ENCODE measurements at places on chromosomes 1 and 21. TPM values are rescaled to one million over a fixed set of nuclear protein-coding genes. Genes with fewer than 3 reads are reported as not detected.

DNA sequence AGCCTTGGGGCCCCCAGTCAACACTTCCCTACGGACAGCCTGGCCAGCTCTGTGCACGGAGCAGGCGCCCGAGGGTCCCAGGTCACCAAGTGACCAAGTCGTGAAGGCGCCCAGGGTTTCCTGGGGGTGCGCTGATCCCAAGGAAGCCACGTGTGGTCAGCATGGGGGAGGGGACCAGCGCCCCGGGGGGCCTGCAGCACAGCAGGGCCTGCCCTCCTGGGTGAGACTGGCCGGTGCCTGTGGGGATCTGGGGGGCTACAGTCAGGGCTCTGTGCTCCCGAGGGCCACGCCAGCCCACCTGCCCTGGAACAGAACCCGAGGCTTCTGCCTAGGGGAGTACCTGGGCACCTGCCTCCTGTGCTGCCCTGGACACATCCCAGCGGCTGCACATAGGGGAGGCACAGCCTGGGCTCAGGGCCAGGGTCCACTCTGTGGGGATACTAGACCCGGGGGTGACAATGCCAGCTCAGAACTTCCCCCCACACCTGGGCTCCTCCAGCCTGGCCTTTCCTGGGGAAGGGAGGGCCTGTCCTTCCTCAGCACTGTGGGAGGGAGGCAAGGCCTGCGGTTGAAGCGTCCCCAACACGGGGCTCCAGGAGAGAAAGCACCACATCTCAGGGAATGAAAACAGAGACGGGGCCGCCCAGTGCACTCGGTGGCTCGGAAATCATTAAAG, 6.2 kb upstream of the POFUT2 start:
- H3K27me3 ChIP-seq: no peaks in the 10 kb centered on the region
- no peaks in the 10 kb centered on the region for H3K36me3 ChIP-seq
- peaks cover 4% of the 10 kb centered on the region for H3K4me1 ChIP-seq
- no peak overlapping the region for H3K4me3 ChIP-seq

- no peaks in the 10 kb centered on the region for H3K36me3 ChIP-seq
- no peak overlapping the region for H3K4me3 ChIP-seq
Measured at GRCh38 chr1:22760455-22760854, 49.8 kb downstream of the EPHB2 start.

DNA sequence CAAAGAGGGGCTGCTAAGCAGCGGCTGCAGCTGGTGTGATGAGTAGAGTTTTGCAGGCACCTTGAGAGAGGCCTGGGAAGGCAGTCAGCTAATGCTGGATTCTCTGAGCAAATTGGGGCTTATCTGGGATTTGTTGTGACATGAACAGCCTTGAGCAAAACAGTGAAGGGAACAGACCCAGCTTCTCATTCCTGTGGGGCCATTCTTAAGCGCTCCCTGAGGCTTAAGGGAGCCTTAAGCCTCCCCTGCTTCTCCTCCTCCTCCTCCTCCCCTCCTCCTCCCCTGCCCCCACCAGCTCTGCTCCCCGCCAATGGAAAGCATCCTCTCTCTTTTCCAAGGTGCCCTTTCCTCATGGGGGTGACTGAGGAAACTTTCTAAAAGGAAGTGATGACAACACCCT, 21.3 kb downstream of the HMGCS2 start:
- H3K27me3 ChIP-seq: no peaks in the 10 kb centered on the region
- H3K36me3 ChIP-seq: no peaks in the 10 kb centered on the region
- no peaks in the 10 kb centered on the region for H3K4me1 ChIP-seq
- no peak overlapping the region for H3K27ac ChIP-seq
- no peak overlapping the region for H3K4me3 ChIP-seq

DNA sequence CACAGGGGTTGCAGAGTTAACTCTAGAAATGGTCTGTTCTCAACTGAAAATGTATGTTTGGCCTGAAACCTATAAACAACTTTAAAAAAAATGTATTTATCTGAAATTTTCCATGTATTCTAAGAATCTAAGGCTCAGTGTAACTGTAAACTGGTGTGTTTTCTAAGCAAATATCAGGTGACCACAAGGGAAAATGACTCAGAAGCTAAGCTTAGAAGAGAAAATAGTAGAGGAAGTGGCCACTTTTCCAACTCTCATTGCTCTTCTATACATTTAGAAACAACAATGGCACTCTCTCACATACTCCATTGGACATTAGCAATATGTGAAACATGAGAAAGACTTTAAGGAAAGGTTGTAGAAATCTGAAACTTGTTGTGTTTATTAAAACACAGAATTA, 7.5 kb downstream of the TNFSF18 start:
- H3K27ac ChIP-seq: no peak overlapping the region
- no peaks in the 10 kb centered on the region for H3K27me3 ChIP-seq
- no peaks in the 10 kb centered on the region for H3K4me1 ChIP-seq
- H3K4me3 ChIP-seq: no peak overlapping the region
- DNase-seq: no peak
- no peaks in the 10 kb centered on the region for H3K36me3 ChIP-seq

DNA sequence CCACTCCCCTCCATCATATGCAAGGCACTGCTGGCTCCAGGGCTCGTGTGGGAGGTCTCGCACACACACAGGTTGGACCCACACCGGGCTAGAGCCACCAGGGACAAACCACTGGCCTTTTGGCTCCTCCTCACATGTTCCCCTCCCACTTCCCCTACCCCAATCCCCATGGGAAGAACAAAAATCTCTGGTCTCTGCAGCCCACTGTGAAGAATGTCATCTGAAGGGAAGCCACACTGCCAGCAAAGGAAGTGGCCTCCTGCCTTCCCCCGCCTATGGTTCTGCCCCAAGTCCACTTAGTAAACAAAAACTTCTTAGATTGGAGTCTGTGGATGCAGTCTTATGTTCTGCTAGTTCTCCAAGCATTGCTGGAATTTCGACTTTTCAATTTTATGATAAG, 24.2 kb downstream of the OLFML3 start:
- H3K27ac ChIP-seq: no peak overlapping the region
- H3K4me1 ChIP-seq: no peaks in the 10 kb centered on the region
- no peaks in the 10 kb centered on the region for H3K27me3 ChIP-seq
- no peaks in the 10 kb centered on the region for H3K36me3 ChIP-seq
- no peak for DNase-seq

DNA sequence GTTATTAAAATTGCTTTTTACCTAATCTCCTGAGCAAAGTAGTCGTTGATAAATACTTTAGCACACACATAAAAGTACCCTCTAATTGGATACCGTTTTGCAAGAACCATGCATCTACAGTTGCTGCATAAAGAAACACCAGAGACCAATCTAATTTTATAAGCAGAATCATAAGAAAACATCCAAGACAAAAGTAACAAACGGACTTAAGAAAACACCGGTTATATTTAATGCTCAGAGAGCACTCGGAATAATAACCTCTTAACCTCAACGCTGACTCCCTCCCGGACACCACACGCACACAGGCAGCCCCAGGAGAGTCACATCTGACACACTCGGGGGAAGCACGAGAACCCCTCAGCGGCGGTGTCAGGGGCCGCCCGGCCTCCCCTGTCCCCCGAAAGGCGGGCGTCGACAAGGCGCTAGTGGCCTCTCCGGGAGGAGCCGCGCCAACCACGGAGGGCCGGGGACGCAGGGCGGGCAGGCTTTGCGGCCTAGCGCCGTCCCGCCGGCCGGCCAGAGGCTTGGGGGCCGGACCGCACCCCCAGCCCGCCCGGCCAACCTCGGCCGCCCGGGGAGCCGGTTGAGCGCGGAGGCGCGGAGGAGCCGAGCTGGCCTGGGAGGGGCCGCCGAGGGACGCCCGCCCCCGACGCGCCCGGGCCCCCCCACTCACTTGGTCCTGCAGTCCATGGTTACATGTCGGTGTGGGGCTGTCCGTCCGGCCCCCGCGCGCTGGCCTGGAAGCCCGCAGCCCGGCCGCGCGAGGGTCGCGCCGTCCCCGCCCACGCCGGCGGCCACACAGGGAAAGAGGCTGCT, 606 bp downstream of the DENND1B start:
- H3K4me1 ChIP-seq: no peaks in the 10 kb centered on the region
- H3K27me3 ChIP-seq: no peaks in the 10 kb centered on the region
- peak overlapping the region; percentile 69 for H3K4me3 ChIP-seq
- no peaks in the 10 kb centered on the region for H3K36me3 ChIP-seq

DNA sequence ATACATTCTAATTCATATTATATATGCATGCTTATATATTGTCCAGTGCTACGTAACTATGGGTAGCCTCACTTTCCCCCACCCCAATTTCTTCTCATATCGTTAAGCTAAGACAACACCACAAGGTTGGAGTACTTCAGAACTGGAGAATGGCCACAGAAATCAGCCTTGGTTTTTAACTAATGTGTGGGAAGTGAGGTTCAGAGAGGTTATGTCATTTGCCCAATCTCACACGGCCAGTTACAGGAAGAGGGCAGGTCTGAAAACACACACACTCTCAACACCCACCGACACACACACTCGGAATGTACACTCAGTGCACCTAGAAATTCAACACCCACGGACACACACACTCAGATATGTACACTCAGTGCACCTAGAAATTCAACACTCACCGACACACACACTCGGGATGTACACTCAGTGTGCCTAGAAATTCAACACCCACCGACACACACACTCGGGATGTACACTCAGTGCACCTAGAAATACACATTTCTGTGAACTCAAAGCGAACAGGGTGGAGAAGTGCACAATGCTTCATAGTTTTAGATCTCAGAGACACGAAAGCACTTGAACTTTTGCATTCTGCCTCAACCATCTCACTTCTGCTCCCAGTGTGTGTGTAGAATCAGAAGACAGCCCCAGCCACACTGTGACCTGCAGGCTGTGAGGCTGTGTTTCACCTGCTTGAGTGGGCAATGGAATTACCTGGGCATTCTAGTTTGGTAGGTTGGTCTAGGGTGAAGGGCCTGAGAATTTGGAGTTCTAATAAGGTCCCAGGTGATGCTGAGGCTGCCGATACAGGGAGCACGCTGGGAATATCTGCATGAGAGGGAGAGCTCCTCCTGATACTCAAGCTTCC, 170.4 kb downstream of the CLIC6 start:
- no peak for DNase-seq
- H3K36me3 ChIP-seq: no peaks in the 10 kb centered on the region
- H3K4me3 ChIP-seq: no peak overlapping the region
- no peaks in the 10 kb centered on the region for H3K27me3 ChIP-seq

GRCh38 chr1:32106663-32107275, 1.1 kb upstream of the KPNA6 start:
- no peak overlapping the region for H3K4me3 ChIP-seq
- H3K27me3 ChIP-seq: no peaks in the 10 kb centered on the region
- no peak for DNase-seq
- H3K36me3 ChIP-seq: no peaks in the 10 kb centered on the region
- H3K27ac ChIP-seq: no peak overlapping the region

- H3K27me3 ChIP-seq: no peaks in the 10 kb centered on the region
- no peak overlapping the region for H3K4me3 ChIP-seq
- H3K4me1 ChIP-seq: no peaks in the 10 kb centered on the region
- no peak for DNase-seq
- no peaks in the 10 kb centered on the region for H3K36me3 ChIP-seq
- no peak overlapping the region for H3K27ac ChIP-seq
Measured at GRCh38 chr21:15669247-15669646, 60.5 kb upstream of the USP25 start.

DNA sequence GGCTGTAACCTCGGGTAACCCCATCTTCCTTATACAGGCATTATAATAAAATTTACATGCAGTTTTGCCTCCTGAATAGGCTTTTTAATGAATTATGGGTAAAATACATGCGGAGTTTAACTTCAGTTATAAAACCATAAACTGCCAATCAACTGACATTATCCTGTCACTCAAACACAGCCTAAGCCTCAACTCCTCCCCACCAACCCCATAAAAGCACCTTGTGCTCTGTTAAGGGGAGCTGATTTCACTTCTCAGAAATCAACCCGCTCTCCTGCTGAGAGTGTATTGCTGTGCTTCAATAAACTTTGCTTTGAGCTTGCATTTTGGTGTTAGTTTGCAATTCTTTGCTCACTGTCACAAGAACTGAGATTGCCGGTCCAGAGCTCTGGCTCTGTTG, 1812.2 kb downstream of the BRINP3 start:
- no peaks in the 10 kb centered on the region for H3K27me3 ChIP-seq
- H3K27ac ChIP-seq: no peak overlapping the region
- no peak overlapping the region for H3K4me3 ChIP-seq
- no peaks in the 10 kb centered on the region for H3K36me3 ChIP-seq
- no peak for DNase-seq

DNA sequence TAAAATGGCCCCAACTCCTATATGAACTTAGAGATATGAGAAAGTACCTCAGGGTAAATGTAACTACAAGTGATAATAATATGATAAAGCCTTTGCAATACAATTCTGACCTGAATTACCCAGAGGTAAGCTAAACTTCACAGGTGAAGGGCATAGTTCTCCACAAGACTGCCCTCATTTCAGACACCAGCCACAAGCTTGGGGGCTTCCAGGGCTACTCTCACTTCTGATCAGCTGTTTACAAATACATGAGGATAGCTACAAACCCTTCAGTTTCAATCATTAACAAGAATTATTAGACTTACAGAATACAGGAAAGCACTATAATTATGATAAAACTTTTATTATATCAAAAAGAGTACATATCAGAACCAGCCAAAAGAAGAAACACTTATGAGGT, 18.7 kb upstream of the DPH5 start:
- DNase-seq: no peak
- no peaks in the 10 kb centered on the region for H3K27me3 ChIP-seq
- no peaks in the 10 kb centered on the region for H3K36me3 ChIP-seq
- H3K4me1 ChIP-seq: no peaks in the 10 kb centered on the region
- no peak overlapping the region for H3K4me3 ChIP-seq

DNA sequence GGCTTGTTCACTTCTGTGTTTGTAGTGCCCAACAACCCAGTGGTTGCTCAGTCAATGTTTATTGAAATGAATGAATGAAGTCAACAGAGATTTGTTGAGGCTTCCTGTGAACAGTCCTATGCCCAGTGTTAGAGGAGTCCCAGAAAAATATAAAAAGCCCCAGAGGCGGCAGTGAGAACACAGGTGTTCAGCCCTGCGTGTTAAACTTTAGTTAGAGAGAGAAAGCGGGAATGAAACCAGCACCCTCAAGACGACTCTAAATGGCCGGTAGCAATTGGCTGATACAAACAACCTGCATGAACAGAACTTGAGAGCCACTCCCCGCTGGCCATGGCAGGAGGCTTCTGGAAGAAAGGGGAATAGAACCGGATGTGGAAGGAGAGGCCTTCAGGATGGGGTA, 22.6 kb downstream of the TMEM51 start:
- no peak overlapping the region for H3K4me3 ChIP-seq
- DNase-seq: no peak
- H3K27ac ChIP-seq: no peak overlapping the region

GRCh38 chr1:204267191-204267601, 53.4 kb upstream of the GOLT1A start:
- H3K4me3 ChIP-seq: no peak overlapping the region
- H3K27ac ChIP-seq: no peak overlapping the region

- no peaks in the 10 kb centered on the region for H3K27me3 ChIP-seq
- no peak for DNase-seq
- H3K27ac ChIP-seq: no peak overlapping the region
- no peak overlapping the region for H3K4me3 ChIP-seq
- H3K36me3 ChIP-seq: no peaks in the 10 kb centered on the region
- no peaks in the 10 kb centered on the region for H3K4me1 ChIP-seq
Measured at GRCh38 chr1:22169816-22170215, 26.9 kb upstream of the WNT4 start.

KCNE2 gene
- total RNA-seq: 2.4 TPM

ADCY10 gene
- total RNA-seq: 0.24 TPM

HES2 gene
- not detected for total RNA-seq

OR2AK2 gene
- not detected for total RNA-seq

RAB42 gene
- total RNA-seq: 4.3 TPM
